ENCODE measurements at places on chromosomes 16 and 17. TPM values are rescaled to one million over a fixed set of nuclear protein-coding genes. Genes with fewer than 3 reads are reported as not detected.
A peak's percentile ranks its signal among the peaks of the same experiment; 100 is the strongest.

The FZD2 gene
- total RNA-seq: not detected

The PSMC3IP gene
- 2.5 TPM for total RNA-seq

The TMEM114 gene
- total RNA-seq: not detected

The ABCA5 gene
- total RNA-seq: 40.5 TPM

The PPM1E gene
- not detected for total RNA-seq

The GPR142 gene
- not detected for total RNA-seq

The CBLN1 gene
- not detected for total RNA-seq

The PDILT gene
- total RNA-seq: not detected

The CA5A gene
- not detected for total RNA-seq

The TNFRSF17 gene
- total RNA-seq: not detected

The FDXR gene
- 7.8 TPM for total RNA-seq

GRCh38 chr16:66905633-66906539, 12.8 kb downstream of the CDH16 start:
- H3K4me3 ChIP-seq: no peak overlapping the region
- H3K36me3 ChIP-seq: no peaks in the 10 kb centered on the region

- H3K36me3 ChIP-seq: no peaks in the 10 kb centered on the region
- H3K4me3 ChIP-seq: no peak overlapping the region
- no peak for DNase-seq
These were observed 9.5 kb upstream of the BIRC5 start for GRCh38 chr17:78204387-78205123.

GRCh38 chr16:23836404-23837311, 875 bp downstream of the PRKCB start:
- peaks cover 5% of the 10 kb centered on the region for H3K36me3 ChIP-seq
- H3K4me3 ChIP-seq: peak overlapping the region; percentile 79
- H3K4me1 ChIP-seq: peaks cover 61% of the 10 kb centered on the region
- H3K27ac ChIP-seq: peak overlapping the region; percentile 57

DNA sequence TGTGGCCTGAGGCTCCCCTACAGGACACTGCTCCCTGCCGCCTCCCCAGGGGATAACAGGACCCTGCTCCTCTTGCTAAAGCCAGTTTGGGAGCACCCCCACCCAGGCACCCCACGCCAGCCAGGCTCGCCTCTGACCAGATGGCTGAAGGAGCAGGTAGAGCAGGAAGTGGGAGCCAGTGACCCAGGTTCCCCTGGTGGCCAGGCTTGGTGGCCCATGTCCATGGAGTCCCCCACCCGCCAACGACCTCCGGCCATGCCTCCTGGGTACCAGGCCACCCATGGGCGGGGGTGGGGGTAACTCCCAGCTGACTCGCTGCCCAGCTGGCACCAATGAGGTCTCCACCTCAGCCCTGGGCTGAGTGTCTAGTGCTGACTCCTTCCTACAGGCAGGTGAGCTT, 10.0 kb downstream of the BCAR1 start:
- no peaks in the 10 kb centered on the region for H3K36me3 ChIP-seq
- no peaks in the 10 kb centered on the region for H3K4me1 ChIP-seq
- no peaks in the 10 kb centered on the region for H3K27me3 ChIP-seq
- DNase-seq: no peak

GRCh38 chr17:48791128-48792032, 25.6 kb downstream of the TTLL6 start:
- no peak overlapping the region for H3K27ac ChIP-seq
- H3K36me3 ChIP-seq: no peaks in the 10 kb centered on the region
- DNase-seq: peak; percentile 31

- no peak for DNase-seq
- no peaks in the 10 kb centered on the region for H3K4me1 ChIP-seq
- no peaks in the 10 kb centered on the region for H3K36me3 ChIP-seq
- no peak overlapping the region for H3K27ac ChIP-seq
- H3K27me3 ChIP-seq: peaks cover 28% of the 10 kb centered on the region
These were observed 40.0 kb upstream of the CD300E start for GRCh38 chr17:74663561-74663960.

GRCh38 chr16:2196162-2196980, at the start of gene CASKIN1:
CASKIN1 (minus strand) TSS chr16:2196605; CDS start chr16:2196432, 173 bp downstream.
- no peak within 1 kb of the TSS for H3K4me3 ChIP-seq
- no peak for DNase-seq
- no peaks in the 10 kb centered on the region for H3K36me3 ChIP-seq
- H3K27ac ChIP-seq: no peak within 1 kb of the TSS
- peaks cover 12% of the 10 kb centered on the region for H3K27me3 ChIP-seq

- no peaks in the 10 kb centered on the region for H3K27me3 ChIP-seq
- H3K4me1 ChIP-seq: no peaks in the 10 kb centered on the region
- no peak overlapping the region for H3K27ac ChIP-seq
- no peak overlapping the region for H3K4me3 ChIP-seq
These were observed 460.6 kb downstream of the KCNJ2 start for GRCh38 chr17:70629902-70630301.

GRCh38 chr17:44795928-44796327, 34.2 kb downstream of the GJC1 start:
- H3K27ac ChIP-seq: no peak overlapping the region
- H3K4me3 ChIP-seq: no peak overlapping the region
- no peak for DNase-seq
- no peaks in the 10 kb centered on the region for H3K36me3 ChIP-seq

DNA sequence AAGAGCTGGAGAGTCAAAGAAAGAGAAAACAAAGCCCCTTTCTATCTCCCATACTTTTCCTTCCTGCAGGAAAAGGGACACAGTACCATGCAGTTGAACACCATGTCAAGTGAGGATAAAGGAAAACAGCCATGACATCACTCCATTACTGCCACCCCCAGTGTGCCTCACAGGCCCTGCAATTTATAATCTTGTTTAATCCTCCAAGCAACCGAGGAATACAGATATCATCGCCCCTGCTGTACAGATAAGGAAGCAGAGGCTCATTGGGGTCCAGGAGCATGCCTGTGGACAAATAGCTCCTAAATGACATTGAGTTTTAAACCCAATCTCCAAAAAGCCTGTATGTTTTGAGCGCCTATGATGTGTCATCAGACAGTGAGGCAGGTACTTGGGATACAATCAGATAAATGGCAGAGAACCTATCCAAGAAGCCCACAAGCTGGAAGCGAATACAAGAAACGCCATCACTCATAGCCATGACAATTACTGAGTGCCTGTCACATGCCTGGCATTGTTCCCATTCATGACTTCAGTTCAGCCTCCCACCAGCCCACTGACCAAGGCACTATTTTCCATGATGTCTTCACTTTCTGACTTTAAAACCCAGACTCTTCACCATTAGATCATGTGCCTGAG, 45.5 kb downstream of the CPPED1 start:
- no peaks in the 10 kb centered on the region for H3K4me1 ChIP-seq
- no peak overlapping the region for H3K27ac ChIP-seq
- no peak overlapping the region for H3K4me3 ChIP-seq
- no peaks in the 10 kb centered on the region for H3K27me3 ChIP-seq
- no peak for DNase-seq

- no peak overlapping the region for H3K27ac ChIP-seq
- no peaks in the 10 kb centered on the region for H3K4me1 ChIP-seq
- no peak for DNase-seq
- no peaks in the 10 kb centered on the region for H3K27me3 ChIP-seq
- H3K4me3 ChIP-seq: no peak overlapping the region
- no peaks in the 10 kb centered on the region for H3K36me3 ChIP-seq
These were observed 32.0 kb downstream of the VAT1L start for GRCh38 chr16:77820340-77820739.

GRCh38 chr17:43966276-43966675, 12.5 kb upstream of the PYY start:
- H3K36me3 ChIP-seq: no peaks in the 10 kb centered on the region
- H3K4me3 ChIP-seq: no peak overlapping the region
- DNase-seq: no peak
- peaks cover 9% of the 10 kb centered on the region for H3K27me3 ChIP-seq
- no peak overlapping the region for H3K27ac ChIP-seq

- H3K27me3 ChIP-seq: peaks cover 4% of the 10 kb centered on the region
- no peak overlapping the region for H3K4me3 ChIP-seq
- H3K36me3 ChIP-seq: no peaks in the 10 kb centered on the region
- no peak for DNase-seq
- H3K27ac ChIP-seq: no peak overlapping the region
These were observed 33.0 kb upstream of the TOM1L1 start for GRCh38 chr17:54867634-54868033.

- H3K27me3 ChIP-seq: peaks cover 3% of the 10 kb centered on the region
- no peak for DNase-seq
- H3K27ac ChIP-seq: peak overlapping the region; percentile 23
- H3K36me3 ChIP-seq: no peaks in the 10 kb centered on the region
- H3K4me1 ChIP-seq: peaks cover 44% of the 10 kb centered on the region
These were observed 4.3 kb upstream of the HOXB2 start for GRCh38 chr17:48549281-48549630.

GRCh38 chr16:75860326-75861053, 134.2 kb upstream of the CPHXL start:
- H3K27me3 ChIP-seq: no peaks in the 10 kb centered on the region
- H3K27ac ChIP-seq: no peak overlapping the region
- H3K36me3 ChIP-seq: no peaks in the 10 kb centered on the region
- H3K4me1 ChIP-seq: no peaks in the 10 kb centered on the region
- DNase-seq: no peak

GRCh38 chr16:26269673-26270072, 577.9 kb downstream of the HS3ST4 start:
- H3K27ac ChIP-seq: no peak overlapping the region
- no peaks in the 10 kb centered on the region for H3K4me1 ChIP-seq
- no peaks in the 10 kb centered on the region for H3K27me3 ChIP-seq
- H3K4me3 ChIP-seq: no peak overlapping the region
- no peaks in the 10 kb centered on the region for H3K36me3 ChIP-seq

- H3K4me3 ChIP-seq: no peak overlapping the region
- H3K27me3 ChIP-seq: no peaks in the 10 kb centered on the region
- DNase-seq: no peak
These were observed 76.7 kb upstream of the ALOX12 start for GRCh38 chr17:6919158-6919557.

GRCh38 chr16:3467182-3467581, 23.7 kb downstream of the NAA60 start:
- DNase-seq: no peak
- no peak overlapping the region for H3K4me3 ChIP-seq
- no peak overlapping the region for H3K27ac ChIP-seq
- no peaks in the 10 kb centered on the region for H3K27me3 ChIP-seq

- no peak overlapping the region for H3K4me3 ChIP-seq
- DNase-seq: no peak
- no peak overlapping the region for H3K27ac ChIP-seq
- H3K27me3 ChIP-seq: no peaks in the 10 kb centered on the region
- no peaks in the 10 kb centered on the region for H3K36me3 ChIP-seq
These were observed 414.1 kb upstream of the GOT2 start for GRCh38 chr16:59148056-59148768.

- no peaks in the 10 kb centered on the region for H3K27me3 ChIP-seq
- no peak overlapping the region for H3K27ac ChIP-seq
- H3K36me3 ChIP-seq: no peaks in the 10 kb centered on the region
- peaks cover 45% of the 10 kb centered on the region for H3K4me1 ChIP-seq
- DNase-seq: no peak
These were observed 2.7 kb upstream of the CCDC57 start for GRCh38 chr17:82215095-82215971.

DNA sequence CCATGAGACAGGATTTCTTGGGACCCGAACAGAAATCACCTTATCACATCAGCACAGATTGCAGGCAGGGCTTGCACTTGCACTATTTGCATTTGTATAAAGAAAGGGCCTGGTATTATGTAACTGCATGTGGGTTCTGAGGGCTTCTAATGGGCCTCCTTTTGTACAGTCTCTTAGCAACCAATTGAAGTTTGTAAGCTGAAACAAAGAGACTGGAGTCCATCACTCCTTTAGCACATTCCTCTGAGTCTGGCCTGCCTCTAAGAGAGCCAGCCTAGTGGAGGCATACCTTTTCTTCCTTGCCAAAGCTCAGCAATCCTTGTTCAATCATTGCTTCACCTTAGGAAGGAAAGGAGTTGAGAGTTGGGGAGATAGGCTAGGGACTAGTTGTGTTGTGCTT, 387.1 kb downstream of the XYLT1 start:
- no peaks in the 10 kb centered on the region for H3K4me1 ChIP-seq
- no peaks in the 10 kb centered on the region for H3K36me3 ChIP-seq
- no peaks in the 10 kb centered on the region for H3K27me3 ChIP-seq
- no peak overlapping the region for H3K4me3 ChIP-seq
- DNase-seq: no peak
- no peak overlapping the region for H3K27ac ChIP-seq

- no peak overlapping the region for H3K27ac ChIP-seq
- DNase-seq: no peak
- no peaks in the 10 kb centered on the region for H3K36me3 ChIP-seq
These were observed 6.4 kb upstream of the ITGAX start for GRCh38 chr16:31348579-31348978.

GRCh38 chr17:81084680-81085419, 49.9 kb downstream of the BAIAP2 start:
- H3K4me3 ChIP-seq: no peak overlapping the region
- no peak overlapping the region for H3K27ac ChIP-seq
- no peaks in the 10 kb centered on the region for H3K27me3 ChIP-seq

DNA sequence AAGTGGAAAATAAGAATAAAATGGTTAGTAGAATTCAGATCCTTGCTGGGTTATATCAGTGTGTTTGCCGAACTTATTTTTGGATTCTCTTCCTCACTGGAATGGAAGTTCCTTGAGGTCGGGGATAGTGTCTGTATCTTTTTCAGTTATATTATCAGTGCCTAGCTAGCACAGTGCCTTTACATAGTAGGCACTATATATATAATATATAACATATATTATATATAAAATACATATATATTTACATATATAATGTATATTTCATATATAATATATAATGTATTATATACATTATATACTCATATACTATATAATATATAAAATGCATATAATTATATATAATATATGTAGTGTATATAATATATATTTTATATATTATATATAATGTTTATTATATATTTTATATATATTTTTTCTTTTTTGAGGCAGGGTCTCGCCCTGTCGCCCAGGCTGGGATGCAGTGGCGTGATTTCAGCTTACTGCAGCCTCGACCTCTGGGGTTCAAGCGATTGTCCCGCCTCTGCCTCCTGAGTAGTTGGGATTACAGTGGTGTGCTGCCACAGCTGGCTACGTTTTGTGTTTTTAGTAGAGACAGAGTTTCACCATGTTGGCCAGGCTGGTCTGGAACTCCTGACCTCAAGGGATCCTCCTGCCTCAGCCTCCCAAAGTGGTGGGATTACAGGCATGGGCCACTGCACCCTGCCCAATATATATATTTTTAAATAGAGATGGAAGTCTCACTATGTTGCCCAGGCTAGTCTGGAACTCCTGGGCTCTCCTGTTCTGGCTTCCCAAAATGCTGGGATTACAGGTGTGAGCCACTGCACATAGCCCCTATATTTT, 3.2 kb downstream of the NFATC3 start:
- H3K27ac ChIP-seq: peak overlapping the region; percentile 78
- H3K4me1 ChIP-seq: peaks cover 85% of the 10 kb centered on the region
- peak overlapping the region; percentile 92 for H3K4me3 ChIP-seq
- no peaks in the 10 kb centered on the region for H3K36me3 ChIP-seq
- DNase-seq: no peak

Measured in CD4-positive, CD25-positive, alpha-beta regulatory T cell (primary cell).